ENCODE measurements at places on chromosomes 5 and 9. TPM values are rescaled to one million over a fixed set of nuclear protein-coding genes. Genes with fewer than 3 reads are reported as not detected.

DNA sequence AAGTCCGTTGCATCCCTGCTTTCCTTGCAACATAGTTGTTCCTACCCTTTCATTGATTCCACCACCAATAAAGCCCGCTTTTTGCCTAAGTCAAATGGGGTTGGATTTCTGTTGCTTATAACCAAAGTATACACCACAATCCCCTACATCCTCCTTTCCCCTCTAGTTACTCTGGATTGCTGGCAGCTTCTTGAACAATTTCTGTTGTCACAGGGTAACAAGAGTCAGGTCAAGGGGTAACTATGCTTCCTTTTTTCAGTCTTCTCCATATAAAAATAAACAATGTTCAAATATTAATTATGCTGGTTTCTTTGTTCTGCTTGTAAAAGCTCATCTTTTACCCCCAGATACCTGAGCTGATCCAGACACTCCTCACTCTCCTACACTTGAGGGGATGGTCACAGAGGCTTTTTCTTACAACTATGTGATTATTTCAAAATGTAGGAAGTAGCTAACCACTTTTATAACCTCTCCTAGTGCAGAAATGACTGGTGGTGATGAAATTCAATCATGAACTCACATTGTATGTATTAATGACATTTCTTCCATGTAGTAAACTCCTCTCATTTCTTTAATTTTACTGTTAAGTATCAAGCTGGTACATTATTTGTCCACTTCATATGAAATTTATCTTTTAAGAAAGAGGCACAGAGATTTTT is 136.5 kb downstream of the SNX18 start:
- DNase-seq = no peak

DNA sequence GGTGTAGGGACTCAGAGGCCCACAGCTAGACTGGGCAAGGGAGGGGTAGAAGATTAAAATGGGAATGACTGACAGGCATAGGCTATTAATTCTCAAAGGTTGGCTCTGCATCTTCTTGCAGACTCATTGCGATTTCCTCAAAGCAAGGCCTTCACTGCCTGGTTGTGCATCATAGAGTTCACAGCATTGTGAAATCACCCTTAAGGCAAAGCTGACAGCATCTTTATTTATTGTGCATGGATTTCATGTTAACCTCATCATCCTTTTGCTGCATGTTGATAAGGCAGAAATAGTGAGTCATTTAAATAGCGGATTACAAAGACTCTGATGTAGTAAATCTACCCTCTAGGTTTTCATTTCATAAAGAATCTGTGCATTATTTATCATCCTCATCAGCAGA is 13.6 kb upstream of the PALM2AKAP2 start:
- DNase-seq = no peak

GRCh38 chr9:122815544-122815943 is 12.8 kb downstream of the PDCL start:
- no peak for DNase-seq

DNA sequence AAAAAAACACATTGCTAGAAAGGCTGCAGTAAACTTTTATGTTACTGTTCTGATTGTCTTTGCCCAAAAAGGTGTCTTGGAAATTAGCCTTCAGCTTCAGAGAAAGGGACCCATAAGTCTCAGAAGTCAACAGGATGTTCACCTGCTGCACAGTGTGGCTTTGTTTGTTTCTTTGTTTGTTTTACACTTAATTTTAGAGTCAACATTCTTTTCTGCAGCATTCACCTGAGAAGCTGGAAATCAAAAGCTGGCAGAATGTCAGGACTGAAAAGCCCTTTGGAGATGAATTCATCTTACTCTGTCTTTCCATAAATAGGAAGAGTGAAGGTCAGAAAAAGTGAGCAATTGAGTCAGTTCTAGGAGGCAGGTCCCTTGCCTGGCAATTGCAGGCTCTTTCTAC is 170.0 kb downstream of the PAPPA start:
- no peak for DNase-seq

COL23A1 gene
- total RNA-seq = not detected

Data from activated T-cell treated with anti-CD3 and anti-CD28 coated beads, Interleukin-2, amount 50 U/mL, for 4 hours (primary cell).